ENCODE measurements at places on chromosomes 5 and 9.
A peak's percentile ranks its signal among the peaks of the same experiment; 100 is the strongest.

DNA sequence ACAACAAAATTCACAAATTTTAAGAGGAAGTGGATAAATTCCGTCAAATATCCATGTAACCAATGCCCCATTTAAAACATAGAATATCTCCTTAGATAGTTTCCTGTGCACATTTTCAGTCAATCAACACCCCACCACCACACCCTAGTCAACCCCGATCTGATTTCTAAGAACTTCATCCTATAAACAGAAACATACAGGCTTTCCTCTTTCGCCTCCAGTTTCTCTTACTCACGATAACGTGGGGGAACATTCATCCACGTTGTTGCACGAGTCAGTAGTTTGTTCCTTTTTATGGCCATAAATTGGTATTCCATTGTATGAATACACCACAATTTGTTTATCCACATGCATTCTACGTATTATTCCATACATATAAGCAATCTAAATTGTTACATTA, 35.6 kb upstream of the TRIO start:
- H3K4me3 ChIP-seq = no peak overlapping the region
- no peaks in the 10 kb centered on the region for H3K4me1 ChIP-seq
- no peaks in the 10 kb centered on the region for H3K27me3 ChIP-seq
- no peak overlapping the region for H3K27ac ChIP-seq
- H3K36me3 ChIP-seq = no peaks in the 10 kb centered on the region

DNA sequence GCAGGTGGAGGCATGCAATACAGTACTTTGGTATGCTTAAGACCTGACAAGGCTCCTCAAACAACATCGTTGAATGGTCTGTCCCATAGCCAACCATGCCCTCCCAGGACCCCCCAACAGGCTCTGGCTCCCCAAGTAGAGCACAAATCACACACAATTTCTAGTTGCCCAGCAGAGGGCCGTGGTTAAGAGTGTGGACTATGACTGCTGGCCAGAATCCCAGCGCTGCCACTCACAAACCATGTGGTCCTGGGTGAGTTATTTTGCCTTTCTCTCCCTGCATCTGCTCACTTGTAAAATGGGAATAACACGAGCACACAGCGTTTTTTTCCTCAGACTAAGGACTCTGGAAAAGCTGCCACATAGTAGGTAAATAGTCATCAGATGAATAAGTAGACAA, 6.5 kb downstream of the CKMT2 start:
- H3K36me3 ChIP-seq = peaks cover 3% of the 10 kb centered on the region
- peaks cover 5% of the 10 kb centered on the region for H3K4me1 ChIP-seq
- no peak overlapping the region for H3K27ac ChIP-seq
- H3K27me3 ChIP-seq = no peaks in the 10 kb centered on the region
- H3K4me3 ChIP-seq = no peak overlapping the region

- no peaks in the 10 kb centered on the region for H3K36me3 ChIP-seq
- no peak for DNase-seq
- H3K4me3 ChIP-seq = no peak overlapping the region
- H3K27me3 ChIP-seq = no peaks in the 10 kb centered on the region
- no peaks in the 10 kb centered on the region for H3K4me1 ChIP-seq
Measured at GRCh38 chr5:24783596-24783995, 138.8 kb upstream of the CDH10 start.

DNA sequence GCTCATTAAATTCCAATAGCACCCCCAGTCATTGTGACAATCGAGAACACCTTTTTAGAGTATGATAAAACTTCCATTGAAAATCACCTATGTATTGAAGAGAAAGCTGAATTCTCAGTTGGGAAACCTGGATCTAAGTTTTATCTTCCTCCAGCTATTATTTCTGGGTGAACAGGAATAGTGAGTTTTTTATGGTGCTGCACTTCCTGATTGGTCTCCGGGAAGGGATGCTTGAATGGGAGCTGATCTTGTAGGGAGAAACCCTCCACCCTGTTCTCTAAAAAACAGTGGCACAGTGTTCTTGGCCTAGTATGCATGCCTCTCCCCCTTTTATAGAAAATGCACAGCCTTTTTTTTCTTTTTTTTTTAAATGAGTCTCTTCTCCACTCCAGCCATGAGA, 112.2 kb downstream of the ACTBL2 start:
- H3K4me1 ChIP-seq = peaks cover 26% of the 10 kb centered on the region
- peak; percentile 15 for DNase-seq
- H3K4me3 ChIP-seq = no peak overlapping the region
- no peaks in the 10 kb centered on the region for H3K27me3 ChIP-seq
- no peak overlapping the region for H3K27ac ChIP-seq

- H3K36me3 ChIP-seq = no peaks in the 10 kb centered on the region
- no peak overlapping the region for H3K4me3 ChIP-seq
- H3K27me3 ChIP-seq = no peaks in the 10 kb centered on the region
- H3K27ac ChIP-seq = no peak overlapping the region
- H3K4me1 ChIP-seq = 0 out of 2 replicates have a peak, but pooled peaks cover 1% of the 10 kb centered on the region
Measured at GRCh38 chr5:133316346-133317343, 264.8 kb downstream of the HSPA4 start.

DNA sequence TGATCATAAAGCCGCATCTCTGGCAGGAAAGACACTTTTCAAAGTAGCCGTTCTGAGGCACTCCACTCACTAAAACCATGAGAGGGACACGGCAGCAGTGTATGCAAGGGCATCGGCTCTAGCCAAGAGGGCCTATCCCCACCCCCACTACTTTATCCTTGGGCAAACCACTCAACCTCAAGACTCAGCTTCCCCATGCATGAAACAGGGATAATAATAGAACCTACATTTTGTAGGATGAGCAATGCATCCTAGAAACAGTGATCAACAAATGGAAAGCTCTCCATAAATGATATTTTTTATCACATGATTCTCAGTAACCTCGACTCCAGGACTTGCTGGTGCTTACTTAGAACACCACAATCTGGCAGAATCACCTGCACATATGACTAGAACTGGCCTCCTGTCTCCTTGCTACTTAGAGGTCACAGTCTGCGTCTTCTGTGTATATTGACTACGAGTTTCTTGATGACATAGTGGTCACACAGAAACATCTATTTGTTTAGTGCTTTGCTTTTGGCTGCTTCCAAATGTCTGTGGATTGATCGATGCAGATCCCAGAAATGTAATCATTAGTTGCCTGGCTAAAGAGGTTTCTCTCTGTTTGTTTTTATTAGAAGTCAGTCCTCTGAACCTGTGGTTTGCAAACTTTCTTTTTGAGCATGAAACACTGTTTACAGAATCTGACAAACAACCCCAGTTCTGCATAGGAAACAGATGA, 102.1 kb downstream of the LHFPL2 start:
- H3K27ac ChIP-seq = no peak overlapping the region
- H3K4me1 ChIP-seq = no peaks in the 10 kb centered on the region
- no peak overlapping the region for H3K4me3 ChIP-seq
- peaks cover 3% of the 10 kb centered on the region for H3K36me3 ChIP-seq
- DNase-seq = no peak

DNA sequence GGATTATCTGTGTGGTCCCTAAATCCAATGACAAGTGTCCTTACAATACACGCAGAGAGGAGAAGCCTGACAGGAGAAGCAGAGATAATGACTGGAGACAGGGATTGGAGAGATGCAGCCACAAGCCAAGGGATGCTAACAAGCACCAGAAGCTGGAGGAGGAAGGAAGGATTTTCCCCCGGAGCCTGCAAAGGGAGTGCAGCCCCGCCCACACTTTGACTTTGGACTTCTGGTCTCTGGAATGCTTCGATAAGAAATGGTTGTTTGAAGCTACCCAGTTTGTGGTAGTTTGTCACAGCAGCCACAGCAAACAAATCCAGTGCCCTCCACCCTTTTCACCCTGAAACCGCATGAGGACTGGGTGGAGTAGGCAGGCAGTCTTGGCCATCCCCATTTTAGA, 77.2 kb upstream of the BOD1 start:
- DNase-seq = no peak
- peaks cover 34% of the 10 kb centered on the region for H3K4me1 ChIP-seq
- no peaks in the 10 kb centered on the region for H3K27me3 ChIP-seq

DNA sequence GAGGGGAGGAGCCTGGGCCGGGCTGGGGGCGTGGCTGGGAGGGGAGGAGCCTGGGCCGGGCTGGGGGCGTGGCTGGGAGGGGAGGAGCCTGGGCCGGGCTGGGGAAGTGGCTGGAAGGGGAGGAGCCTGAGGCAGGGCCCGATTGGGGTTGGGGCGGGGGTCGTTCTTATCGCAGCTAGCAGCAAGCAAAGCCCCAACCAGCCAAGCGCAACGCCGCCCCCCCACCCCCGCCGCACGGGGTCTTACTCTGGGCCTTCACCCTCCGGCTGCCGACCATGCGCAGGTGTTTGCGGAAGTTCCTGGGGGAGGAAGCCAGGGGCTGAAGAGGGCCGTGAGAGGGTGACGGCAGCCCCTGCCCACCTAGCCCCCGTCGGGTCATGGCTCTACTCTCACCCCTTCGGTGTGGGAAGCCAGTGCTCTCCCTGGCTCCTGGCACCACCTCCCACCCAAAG, 5.0 kb downstream of the NSMF start:
- peaks cover 8% of the 10 kb centered on the region for H3K36me3 ChIP-seq
- H3K27ac ChIP-seq = no peak overlapping the region
- peaks cover 5% of the 10 kb centered on the region for H3K4me1 ChIP-seq
- no peak overlapping the region for H3K4me3 ChIP-seq
- no peak for DNase-seq

- H3K4me3 ChIP-seq = no peak overlapping the region
- H3K27me3 ChIP-seq = no peaks in the 10 kb centered on the region
- no peak for DNase-seq
- no peak overlapping the region for H3K27ac ChIP-seq
- H3K36me3 ChIP-seq = no peaks in the 10 kb centered on the region
Measured at GRCh38 chr5:159047086-159047485, 52.6 kb downstream of the EBF1 start.

DNA sequence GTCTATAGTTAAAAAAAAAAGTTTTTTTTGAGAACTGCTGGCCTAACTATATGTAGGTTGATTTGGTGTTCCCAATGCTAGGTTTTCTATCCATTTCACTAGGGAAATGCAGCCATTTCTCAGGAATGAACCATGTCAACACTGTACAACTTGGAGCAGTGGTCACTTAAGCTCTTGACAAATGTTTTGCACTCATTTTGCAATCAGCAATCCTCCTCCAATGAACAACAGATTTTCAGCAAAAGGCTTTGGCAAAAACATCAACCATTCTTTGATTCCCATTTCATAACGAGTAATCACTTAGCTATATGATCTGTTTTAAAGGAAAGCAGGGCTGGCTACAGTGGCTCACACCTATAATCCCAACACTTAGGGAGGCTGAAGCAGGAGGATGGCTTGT, 17.9 kb downstream of the STRBP start:
- H3K4me1 ChIP-seq = no peaks in the 10 kb centered on the region
- H3K27ac ChIP-seq = no peak overlapping the region
- DNase-seq = no peak
- H3K27me3 ChIP-seq = no peaks in the 10 kb centered on the region
- H3K36me3 ChIP-seq = no peaks in the 10 kb centered on the region

DNA sequence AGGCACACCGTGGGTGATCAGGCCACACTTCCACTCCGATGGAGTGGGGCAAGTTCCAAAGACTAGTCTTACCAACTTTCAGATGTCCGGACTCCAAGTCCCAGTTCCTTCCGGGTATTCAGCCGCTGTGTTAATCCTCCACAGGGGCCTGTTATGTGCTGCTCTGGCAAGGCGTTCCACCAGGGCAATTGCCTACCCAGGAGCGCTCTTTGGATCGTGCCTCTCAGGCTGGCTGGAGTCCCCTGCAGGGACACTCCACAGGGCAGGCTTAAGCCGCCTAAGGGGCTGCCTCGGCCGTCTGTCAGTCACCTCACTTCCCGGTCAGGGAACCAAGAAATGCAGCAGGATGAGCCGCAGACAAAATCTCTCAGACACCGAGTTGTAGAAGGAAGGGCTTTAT, 118.7 kb upstream of the CCNG1 start:
- no peak overlapping the region for H3K4me3 ChIP-seq
- no peaks in the 10 kb centered on the region for H3K27me3 ChIP-seq
- DNase-seq = no peak
- H3K36me3 ChIP-seq = no peaks in the 10 kb centered on the region
- H3K27ac ChIP-seq = no peak overlapping the region

DNA sequence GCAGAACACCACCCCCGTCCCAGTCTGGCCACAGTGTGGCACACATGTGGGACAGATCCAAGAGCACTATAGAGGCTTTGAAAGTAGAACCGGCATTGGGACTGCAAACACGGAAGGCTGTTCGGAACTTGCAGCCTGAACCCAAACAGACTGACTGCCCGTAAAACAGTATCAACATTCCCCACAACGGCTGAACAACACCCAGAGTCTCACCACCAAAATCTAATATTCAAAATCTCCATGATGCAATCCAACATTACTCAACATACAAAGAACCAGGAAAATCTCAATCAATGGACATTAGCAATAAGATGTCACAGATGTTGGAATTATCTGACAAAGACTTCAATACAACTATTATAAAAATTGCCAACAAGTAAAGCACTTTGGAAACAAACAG, 82.3 kb downstream of the ROR2 start:
- H3K36me3 ChIP-seq = no peaks in the 10 kb centered on the region
- DNase-seq = no peak
- no peak overlapping the region for H3K4me3 ChIP-seq
- H3K4me1 ChIP-seq = no peaks in the 10 kb centered on the region
- H3K27me3 ChIP-seq = no peaks in the 10 kb centered on the region

DNA sequence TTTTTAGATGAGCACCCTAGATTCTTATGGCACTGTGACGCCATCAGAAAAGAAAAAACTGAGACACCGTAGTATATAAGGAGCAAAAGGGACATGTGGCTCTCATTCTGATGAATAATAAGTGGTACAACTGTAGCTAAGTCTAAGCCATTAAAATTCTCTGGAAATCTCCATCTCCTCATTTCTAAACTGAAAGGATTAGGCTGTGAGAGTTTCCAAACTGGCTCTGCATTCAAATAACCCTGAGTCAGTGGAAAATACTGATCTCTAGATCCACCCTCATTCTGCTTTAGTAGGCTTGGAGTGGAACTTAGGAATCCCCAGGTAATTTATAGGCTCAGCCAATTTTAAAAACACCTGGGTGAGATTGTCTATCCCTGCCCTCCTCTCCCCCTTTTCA, 28.5 kb downstream of the PTAR1 start:
- no peaks in the 10 kb centered on the region for H3K4me1 ChIP-seq
- no peaks in the 10 kb centered on the region for H3K36me3 ChIP-seq
- H3K27ac ChIP-seq = no peak overlapping the region

GRCh38 chr5:132431632-132432031, 58.9 kb downstream of the IRF1 start:
- H3K4me1 ChIP-seq = peaks cover 46% of the 10 kb centered on the region
- H3K36me3 ChIP-seq = no peaks in the 10 kb centered on the region
- DNase-seq = no peak
- no peak overlapping the region for H3K27ac ChIP-seq
- H3K27me3 ChIP-seq = no peaks in the 10 kb centered on the region

- no peak for DNase-seq
- peaks cover 5% of the 10 kb centered on the region for H3K36me3 ChIP-seq
Measured at GRCh38 chr5:177431317-177432142, 5.1 kb downstream of the GRK6 start.
